ENCODE measurements at places on chromosomes 6 and 20. TPM values are rescaled to one million over a fixed set of nuclear protein-coding genes. Genes with fewer than 3 reads are reported as not detected.

CDSN gene
- total RNA-seq: not detected

PDE7B gene
- 19.4 TPM for total RNA-seq

- DNase-seq: no peak
Measured at GRCh38 chr20:16607364-16608276, 34.4 kb upstream of the KIF16B start.

DNA sequence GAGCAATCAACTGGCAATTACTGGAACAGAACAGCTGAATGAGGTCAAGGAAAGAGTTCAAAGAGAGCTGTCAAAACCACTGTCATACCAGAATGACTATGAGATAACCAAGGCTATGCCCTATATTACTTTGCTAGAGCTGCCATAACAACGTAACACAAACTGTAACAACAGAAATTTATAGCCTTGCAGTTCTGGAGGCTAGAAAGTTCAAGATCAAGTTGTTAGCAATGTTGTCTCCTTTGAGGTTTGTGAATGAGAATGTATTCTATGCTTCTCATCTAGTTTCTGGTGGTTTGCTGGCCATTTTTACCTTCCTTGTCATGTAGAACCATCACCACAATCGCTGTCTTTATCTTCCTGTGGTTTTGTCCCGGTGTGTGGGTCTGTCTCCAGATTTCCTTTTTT, 1323.0 kb upstream of the GJE1 start:
- DNase-seq: no peak

TDRD6 gene
- under 0.01 TPM for total RNA-seq

- no peak for DNase-seq
Measured at GRCh38 chr6:117354671-117355070, 71.1 kb downstream of the ROS1 start.

All from lung microvascular endothelial cell (primary cell).